Vagina (tissue), 2 donors: ENCODE measurements at places on chromosomes 11 and 22.

GRCh38 chr22:30628491-30628890 is 7.1 kb upstream of the SLC35E4 start:
- no peak for DNase-seq

GRCh38 chr22:38104084-38104483 is 6.4 kb downstream of the BAIAP2L2 start:
- DNase-seq: no peak

GRCh38 chr11:104531894-104532293 is 366.4 kb downstream of the CASP12 start:
- no peak for DNase-seq

DNA sequence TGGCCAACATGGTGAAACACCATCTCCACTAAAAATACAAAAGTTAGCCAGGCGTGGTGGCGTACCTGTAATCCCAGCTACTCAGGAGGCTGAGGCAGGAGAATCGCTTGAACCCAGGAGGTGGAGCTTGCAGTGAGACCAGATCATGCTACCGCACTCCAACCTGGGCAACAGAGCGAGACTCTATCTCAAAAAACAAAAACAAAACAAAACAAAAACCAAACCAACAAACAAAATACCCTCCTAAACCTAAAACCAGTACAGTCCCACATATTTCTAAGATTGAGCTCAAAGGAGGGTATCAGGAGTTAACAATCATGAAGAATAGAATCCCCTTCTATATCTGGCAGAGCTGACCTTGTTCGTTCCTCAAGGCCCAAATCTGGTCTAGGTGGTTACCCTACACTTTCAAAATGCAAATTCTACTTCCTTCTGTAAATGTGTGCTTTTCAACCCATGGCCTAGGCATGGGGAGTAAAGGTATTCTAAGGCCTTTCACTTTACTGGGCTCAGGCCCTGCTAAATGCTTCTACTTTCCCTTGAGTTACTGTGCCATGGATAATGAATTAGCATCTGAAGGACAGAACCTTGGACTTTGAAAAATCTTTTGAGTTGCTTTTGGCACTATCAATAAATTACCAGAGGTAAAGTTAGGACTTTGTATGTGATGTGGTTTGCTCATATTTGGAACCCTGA is 10.4 kb upstream of the PPP2R1B start:
- DNase-seq: no peak

DNA sequence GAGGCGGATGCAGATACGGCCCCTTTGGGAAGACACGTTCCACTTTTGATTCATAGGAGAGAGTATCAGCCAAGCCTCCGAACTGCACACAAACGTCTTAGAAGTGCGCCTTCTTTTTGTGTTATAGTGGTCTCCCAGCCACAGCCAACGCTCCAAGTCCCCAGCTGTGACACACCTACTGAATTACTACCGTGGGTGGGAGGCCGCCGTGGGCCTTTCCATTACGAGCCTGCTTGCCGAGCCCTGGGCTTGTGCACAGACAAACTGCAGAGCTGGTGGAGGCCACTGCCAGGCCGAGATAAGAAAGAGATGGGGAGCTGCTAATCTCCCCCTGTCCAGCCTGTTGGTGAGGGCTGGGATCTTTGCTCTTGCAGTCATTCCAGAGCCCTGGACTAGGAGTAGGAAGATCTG is 761 bp downstream of the HMBS start:
- no peak for DNase-seq

DNA sequence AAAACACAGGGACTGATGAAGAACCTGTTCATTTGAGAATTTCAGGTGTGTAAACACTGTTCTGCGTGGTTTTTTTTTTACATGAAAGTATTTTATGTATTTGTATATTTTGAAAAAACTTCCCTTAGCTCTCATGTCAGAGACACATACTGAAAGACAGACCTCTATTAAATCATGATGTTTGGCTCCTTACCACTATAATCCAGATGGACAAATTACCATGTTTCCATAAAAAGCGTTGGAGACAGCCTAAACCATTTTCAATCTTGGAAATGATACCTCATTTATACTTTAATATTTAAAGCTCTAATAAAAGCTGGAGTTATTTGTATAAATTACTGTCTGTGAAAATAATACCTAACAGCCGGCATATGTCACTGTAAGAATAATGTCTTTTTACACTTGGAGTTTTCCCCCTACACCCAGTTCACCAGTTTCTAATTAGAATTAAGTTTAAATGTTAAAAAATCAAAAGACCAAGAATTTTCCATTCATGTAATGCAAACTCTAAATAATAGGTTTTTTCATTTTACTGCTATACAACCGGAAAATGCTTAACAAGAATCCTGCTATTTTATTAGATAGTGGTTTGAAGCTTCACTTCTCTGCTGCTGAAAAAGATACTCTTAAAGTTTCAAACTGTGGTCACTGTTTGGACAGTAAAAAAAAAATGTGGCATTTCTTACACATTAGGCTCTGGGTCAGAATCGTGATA is 30.8 kb downstream of the APLP2 start:
- no peak for DNase-seq

DNA sequence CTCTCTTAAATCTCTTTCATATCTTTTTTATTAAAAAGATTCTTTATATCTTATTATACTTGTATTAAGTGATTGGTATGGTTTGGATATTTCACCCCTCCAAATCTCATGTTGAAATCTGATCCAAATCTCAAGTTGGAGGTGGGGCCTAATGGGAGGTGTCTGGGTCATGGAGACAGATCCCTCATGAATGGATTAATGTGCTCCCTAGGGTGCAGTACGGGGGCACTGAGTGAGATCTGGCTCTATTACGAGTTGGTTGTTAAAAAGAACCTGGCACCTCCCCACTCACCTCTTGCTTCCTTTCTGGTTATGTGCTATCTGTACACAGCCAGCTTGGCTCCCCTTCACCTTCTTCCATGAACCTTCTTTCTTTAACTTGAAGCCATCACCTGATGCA is 149.6 kb downstream of the CWF19L2 start:
- DNase-seq: no peak

DNA sequence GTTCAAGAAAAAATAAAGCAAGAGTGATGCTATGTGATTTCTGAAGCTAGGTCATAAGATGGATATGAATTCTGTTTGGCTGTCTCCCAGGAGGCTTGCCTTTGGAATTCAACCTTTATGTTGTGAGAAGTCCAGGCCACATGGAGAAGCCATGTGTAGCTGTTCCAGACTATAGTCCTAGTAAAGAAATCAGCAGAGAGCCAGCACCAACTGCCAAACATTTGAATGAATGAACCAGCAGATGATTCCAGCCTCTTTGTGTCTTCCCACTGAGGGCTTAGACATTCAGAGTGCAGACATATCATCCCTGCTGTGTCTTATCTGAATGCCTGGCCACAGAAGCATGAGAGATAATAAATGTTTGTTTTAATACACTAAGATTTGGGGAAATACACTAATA is 1150.6 kb downstream of the DLG2 start:
- DNase-seq: no peak

GRCh38 chr11:68436985-68437926 is 23.3 kb upstream of the PPP6R3 start:
- DNase-seq: no peak

DNA sequence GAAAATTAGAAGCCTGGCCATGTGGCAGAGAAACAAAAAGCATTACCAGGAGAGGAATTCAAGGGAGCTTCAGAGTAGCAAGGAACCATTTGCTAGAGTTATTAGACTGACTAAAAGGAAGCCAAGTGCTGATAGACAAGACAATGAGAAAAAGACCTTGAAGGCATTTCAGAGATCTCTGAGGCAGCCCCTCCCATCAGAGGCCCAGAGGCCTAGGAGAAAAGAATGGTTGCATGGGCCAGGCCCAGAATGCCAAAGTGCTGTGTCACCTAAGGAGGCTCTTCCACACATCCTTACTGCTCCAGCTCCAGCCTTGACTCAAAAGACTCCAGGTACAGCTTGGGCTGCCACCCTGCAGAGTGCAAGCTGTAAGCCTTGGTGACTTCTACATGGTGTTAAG is 61.8 kb upstream of the POU2AF2 start:
- DNase-seq: no peak

DNA sequence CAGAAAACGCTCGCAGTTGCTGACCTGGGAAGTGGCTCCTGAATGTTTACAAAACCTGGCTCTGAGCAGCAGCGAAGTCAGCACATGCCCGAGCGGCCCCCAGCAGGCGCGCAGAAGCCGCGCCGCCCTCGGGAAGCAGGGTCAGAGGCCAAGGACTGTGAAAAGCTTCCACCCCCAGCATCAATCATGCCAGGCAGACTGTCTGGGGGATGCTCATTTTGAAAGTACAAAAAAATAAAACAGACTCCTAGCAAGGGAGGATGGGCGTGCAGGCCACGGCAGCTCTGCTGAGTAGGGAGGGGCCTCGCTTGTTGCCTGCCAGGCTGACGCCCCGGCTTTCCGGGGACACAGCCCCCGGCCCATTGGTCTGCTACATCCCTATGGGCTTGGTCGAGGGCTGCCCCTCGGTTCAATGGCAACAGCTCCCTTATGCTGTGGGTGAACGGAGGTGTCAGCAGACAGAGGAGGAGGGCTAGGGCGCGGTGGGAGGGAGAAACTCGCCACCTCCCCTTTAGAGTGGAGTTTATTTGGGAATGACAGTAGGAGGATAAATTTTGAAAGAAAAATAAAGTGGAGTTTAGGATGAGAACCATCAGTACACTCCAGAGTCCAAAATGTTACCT is 37.7 kb upstream of the GNB1L start:
- DNase-seq: no peak

GRCh38 chr11:90288212-90288821 is 65.5 kb upstream of the CHORDC1 start:
- no peak for DNase-seq

DNA sequence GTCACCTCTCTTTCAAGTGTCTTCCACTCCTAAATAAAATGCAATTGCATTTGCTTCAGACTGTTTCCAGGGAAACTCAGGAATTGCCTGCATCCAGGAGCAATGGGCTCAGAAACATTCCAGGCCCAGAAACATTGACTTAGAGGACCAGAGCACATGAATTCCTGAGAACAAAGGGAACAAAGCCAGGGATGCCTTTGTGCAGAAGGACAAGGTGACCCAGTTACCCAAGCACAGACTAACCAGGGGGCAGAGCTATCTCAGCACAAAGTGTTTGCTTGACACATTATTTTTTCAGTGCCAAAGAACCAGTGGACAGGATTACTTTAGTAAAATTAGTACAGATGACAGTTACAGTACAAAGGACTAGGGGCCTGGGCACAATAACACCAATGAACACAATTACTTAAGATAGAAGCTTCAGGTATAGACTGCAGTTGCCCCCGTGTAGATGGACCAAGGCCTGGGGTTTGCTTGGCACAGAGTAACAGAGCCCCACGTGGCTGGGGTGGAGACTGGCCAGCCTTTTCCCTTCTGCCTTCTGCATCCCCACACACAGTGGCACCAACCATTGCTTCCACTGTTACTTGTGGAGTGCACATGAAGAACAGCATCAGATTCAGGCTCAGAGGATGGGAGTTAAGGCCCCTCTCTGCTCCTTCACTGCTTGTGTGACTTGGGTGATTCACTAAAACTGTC is 500.8 kb downstream of the INSC start:
- DNase-seq: no peak

DNA sequence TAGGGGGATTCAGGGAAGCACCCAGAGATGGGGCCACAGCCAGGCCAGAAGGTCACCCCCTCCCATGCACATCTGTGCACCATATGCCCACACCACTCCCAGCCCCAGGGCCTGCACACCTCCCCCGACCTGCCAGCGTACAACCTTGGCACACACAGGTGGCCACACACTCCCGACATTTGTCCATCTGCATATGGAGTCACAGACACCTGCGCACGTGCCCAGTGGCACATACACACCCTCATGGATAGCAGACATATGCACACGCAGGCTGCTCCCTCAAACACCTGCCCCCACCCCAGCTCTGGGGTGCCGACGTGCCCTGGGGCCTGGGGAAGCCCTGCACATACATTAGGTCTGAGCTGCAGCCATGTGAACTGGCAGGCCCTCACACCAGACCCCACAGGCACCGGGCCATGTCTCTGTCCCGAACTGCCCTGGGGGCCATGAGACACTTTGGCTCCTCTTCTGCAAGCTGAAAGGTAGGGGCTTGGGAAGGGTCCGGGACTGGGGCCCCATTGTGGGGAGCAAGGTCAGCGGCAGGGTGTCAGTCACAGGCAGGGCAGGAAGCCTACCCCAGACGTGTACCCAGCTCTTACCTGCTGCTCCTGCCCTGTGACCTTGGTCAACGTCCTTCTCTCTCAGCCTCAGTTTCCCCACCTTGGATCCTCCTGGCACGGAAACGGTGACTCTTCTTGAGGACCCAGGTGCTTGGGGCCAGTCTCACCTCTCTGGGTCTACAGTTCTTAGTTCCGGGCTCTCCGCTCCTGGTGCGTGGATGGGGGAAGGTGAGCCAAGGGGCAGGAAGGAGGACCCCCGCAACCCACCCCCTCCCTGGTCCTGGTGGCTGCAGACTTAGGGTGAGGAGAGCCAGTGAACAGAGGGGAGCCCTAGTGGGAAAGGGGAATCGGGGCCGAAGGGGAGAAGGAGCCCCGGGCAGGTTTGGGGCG is 579 bp upstream of the CABP7 start:
- no peak for DNase-seq

GRCh38 chr22:22981670-22982571 is 88.4 kb upstream of the GNAZ start:
- DNase-seq: no peak

GRCh38 chr11:29781268-29781667 is 235.6 kb downstream of the KCNA4 start:
- DNase-seq: no peak

GRCh38 chr11:118885831-118886565 is 2.3 kb downstream of the CXCR5 start:
- DNase-seq: no peak

- DNase-seq: no peak
These were observed 218.3 kb upstream of the CTSC start for GRCh38 chr11:88555829-88556202.

DNA sequence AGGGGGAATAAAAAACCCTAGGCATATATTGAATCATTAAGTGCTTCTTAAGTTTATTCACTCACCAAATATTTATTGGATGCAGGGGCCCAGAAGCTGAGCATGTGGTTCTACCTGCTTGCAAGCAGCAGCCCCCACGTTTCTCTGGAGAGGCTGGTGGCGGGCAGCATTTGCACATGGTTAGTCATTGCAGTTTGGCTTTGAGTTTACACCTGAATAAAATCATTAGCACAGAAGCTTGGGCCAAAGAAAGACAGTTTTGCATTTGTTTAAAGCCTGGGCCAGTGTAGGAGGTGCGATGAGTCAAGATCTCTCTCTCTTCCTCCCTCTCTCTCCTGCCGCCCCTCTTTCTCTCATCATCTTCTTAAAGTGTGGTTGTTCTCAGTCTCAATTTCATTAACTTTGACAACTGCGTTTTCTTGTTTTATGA is 72.6 kb downstream of the C22orf31 start:
- DNase-seq: no peak

GRCh38 chr11:133162227-133162626 is 370.1 kb downstream of the OPCML start:
- DNase-seq: no peak

- DNase-seq: no peak
These were observed 19.7 kb upstream of the FIBIN start for GRCh38 chr11:26974069-26974783.
